Stimulated activated CD8-positive, alpha-beta memory T cell treated with anti-CD3 and anti-CD28 coated beads, Interleukin-4, amount 100 ng/mL, for 48 hours (primary cell): ENCODE measurements at places on chromosomes 5 and 9.

GRCh38 chr5:162288647-162289296 lies 221.2 kb downstream of the GABRG2 start:
- DNase-seq, result no peak

- DNase-seq, result no peak
Measured at GRCh38 chr9:130110596-130111021, 56.9 kb downstream of the GPR107 start.

GRCh38 chr9:18237776-18238175 lies 236.2 kb upstream of the ADAMTSL1 start:
- no peak for DNase-seq

GRCh38 chr9:92626484-92626883 lies 43.4 kb downstream of the IPPK start:
- no peak for DNase-seq

DNA sequence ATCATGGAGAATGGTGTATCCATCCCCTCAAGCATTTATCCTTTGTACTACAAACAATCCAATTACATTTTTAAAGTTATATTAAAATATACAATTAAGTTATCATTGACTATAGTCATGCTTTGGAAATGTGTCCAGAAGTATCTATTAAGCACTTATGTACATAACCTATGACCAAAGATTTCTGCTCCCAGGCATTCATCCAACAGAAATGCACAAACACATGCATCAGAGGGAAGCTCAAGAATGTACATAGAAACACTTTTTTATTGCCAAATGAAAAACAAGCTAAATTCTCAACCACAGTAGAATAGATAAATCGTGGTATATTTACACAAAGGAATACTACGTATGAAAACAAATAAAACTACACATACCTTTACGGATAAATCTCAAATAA lies 700.5 kb upstream of the ZNF608 start:
- no peak for DNase-seq

GRCh38 chr5:37738057-37738691 lies 101.7 kb downstream of the GDNF start:
- no peak for DNase-seq

DNA sequence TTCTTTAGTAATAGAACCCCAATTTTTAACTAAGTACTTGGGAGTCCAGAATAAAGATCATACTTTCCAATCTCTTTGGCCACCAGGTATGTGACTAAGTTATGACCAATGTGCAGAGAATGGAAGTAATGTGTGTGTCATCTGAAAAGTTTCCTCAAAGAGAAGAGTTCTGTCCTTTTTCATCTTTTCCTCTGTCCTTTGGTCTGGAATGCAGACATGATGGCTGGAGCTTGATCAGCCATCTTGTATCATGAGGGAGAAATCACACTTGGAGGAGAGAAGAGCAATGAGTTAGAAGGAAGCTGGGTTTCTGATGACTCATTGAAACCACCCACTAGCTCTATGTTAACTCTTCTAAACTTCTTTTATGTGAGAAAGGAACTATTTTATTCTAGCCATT lies 5.5 kb upstream of the CPEB4 start:
- DNase-seq, result no peak

GRCh38 chr5:80468131-80468530 lies 19.8 kb upstream of the FAM151B start:
- no peak for DNase-seq

- no peak for DNase-seq
Measured at GRCh38 chr5:13659391-13659790, 285.1 kb downstream of the DNAH5 start.

- DNase-seq, result no peak
Measured at GRCh38 chr5:100576217-100576751, 41.1 kb downstream of the FAM174A start.

DNA sequence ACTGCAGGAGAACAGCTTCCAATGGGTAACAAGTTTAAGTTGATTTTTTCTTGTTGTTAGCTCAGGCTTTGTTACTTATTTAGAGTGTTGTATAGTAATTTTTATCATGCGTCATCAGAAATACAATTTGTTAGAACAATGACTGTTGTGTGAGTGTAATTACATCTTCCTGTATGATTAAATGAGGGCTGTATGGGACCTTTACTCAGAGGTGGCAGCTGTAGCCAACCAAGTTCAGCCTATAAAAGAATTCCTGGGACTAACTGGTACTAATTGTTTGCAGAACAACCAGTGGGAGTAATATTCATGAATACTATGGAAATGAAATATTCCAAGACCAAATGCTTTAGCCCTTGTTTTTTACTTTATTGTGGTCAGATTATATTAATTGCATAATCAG lies 30.8 kb upstream of the TJP2 start:
- no peak for DNase-seq

GRCh38 chr9:135392511-135392910 lies 87.1 kb upstream of the PPP1R26 start:
- DNase-seq, result no peak

- DNase-seq, result no peak
Measured at GRCh38 chr5:81182396-81183390, 50.4 kb upstream of the CKMT2 start.

DNA sequence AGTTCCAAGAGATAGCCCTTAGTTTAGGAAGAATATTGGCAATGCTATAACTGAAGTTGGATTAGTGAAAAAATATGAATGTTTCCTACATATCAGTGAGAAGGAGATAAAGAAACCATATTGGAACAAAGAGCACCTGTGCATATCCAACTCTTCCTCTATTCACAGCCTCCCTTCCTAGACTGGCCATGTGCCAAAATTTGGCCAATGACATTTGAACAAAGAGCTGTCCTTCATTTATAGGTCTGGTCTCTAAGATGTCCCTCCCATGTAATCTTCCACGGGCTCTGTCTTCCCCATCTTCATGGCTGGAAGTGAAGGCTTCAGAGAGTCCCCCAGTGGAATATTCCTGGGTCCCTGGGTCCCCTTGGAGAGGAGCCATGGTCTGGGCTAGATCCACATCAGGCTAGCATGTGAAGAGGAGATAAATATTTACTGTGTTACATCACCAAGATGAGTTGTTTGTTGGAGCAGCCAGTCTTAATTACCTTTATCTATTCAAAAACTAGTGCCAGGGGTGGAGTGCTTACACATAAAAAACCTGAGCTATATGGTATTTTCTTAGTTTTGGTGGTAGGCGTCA lies 190.0 kb upstream of the S1PR3 start:
- no peak for DNase-seq

- DNase-seq, result no peak
Measured at GRCh38 chr9:83304686-83305085, 233.5 kb downstream of the FRMD3 start.

DNA sequence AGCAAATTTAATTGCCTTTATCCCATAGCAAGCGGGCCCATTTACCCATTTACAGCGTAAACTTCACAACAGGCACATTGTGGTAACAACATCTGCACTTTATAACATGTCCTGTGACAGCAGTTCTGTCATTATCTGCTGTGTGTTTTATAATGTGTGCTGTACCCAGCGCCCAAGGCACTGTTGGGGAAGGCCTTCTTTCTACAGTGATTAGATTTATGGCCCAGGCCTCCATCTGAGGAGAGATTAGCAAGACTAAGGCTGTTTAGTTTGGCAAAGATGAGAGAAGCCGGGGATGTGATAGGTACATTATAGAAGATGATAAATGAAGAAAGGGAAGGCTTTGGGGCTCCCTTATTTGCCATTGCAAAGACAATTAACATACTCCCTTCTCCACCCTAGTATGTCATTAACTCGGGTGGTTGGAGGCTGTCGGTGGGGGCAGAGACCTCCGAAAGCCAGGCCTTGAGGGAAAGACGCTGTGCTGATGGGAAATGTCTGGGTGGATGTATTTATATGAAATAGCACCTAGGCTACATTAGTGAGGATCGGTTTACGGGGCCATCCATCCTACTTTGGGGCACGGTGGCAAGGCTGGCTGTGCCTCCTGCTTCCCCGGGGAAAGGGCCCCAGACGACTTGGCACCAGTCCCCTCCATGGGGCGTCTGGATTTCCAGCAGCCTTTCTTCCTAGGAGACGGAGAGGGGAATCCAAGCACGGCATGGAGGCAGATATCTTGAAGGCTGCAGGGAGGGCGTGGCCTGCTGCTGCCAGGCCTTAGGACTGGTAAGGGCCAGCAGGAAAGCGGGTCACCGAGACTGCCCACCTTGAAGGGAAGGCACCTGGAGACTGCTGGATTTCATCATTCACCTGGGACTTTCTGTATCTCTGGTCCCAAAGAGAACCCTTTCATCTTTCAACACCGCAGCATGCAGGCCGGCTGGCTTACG lies 64.3 kb upstream of the PTCH1 start:
- DNase-seq, result no peak

GRCh38 chr5:45691656-45692055 lies 4.5 kb downstream of the HCN1 start:
- no peak for DNase-seq

- DNase-seq, result no peak
Measured at GRCh38 chr5:13932011-13932410, 12.5 kb downstream of the DNAH5 start.

DNA sequence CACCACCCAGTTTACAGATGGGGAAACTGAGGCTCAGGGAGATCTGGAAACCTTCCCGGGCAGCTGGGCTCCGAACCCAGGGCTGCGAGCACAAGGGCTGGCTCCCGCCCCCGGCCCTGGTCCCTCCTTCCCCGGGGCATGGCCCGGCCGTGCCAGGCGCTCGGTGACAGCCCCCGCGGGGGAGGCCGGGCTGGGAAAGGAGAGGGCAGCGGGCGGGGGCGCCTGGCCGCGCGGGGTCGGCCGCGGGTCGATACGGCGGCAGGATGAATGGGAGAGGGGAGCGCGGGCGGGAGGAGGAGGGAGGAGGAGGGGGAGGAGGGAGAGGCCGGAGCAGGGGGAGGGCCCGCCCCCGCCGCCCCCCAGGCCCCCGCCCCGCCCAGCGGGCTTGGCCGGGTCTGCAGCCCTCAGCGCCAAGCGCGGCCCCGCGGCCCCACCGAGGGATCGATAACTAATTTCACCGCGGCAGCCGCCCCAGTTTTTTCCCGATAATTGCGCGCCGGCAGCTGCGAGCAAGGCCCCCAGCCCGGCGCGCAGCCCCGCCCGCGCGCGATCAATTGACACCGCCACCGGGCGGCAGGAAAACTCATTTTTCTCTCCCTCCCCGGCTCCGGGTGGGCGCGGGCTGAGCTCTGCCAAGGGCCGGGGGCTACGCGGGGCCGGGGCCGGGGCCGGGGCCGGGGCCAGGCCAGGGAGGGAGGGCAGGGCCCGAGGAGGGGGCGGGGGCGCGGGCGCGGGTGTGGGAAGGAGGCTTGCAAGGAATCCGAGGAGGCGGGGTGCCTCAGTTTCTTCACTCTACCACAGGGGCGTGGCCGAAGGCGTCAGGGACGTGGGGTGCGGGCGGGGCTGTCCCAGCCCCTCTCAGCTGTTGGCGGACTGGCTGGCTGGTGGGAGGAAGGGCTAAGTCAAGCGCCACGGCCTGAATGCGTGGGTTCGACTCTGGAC lies 52.1 kb downstream of the C9orf50 start:
- DNase-seq, result no peak

DNA sequence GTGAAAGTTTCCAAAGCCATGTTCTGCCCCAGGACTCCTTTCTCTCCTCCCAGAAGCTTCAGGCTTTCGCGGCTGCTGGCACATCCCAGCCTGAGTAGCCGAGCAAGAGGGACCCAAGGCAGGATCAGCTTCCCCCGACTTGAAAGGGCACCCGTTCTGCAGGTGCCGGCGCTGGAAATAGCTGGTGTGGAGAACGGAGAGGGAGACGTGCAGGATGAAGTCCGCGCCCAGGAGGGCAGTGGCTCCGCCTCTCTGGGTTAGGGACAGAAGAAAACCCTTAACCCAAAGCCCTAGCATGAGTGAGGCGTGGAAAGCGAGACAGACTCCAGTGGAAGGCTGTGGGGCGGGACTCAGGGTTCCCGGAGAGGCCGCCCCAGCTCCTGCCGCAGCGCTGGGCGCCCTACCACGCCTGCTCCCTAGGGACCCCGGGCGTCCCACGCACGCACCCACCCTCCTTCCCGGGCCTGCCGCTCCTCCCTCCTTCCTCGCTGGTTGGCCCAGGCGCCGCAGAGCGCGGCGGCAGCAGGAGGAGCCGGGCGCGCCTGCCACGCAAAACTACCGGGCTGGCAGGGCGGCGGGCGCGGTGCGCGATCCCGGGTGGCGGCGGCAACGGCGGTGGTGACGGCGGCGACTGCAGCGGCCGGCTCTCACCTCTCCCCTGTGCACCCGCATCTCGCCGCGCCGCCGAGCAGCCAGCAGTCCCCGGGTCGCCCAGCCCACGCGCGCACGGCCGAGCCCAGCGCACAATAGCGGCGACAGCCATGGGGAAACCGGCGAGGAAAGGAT lies at the start of gene SLC1A1:
SLC1A1 (plus strand) TSS at position 550 of the 786 bp plus-strand sequence; CDS start at position 762, 212 bp downstream.
- DNase-seq, result peak; percentile 48

DNA sequence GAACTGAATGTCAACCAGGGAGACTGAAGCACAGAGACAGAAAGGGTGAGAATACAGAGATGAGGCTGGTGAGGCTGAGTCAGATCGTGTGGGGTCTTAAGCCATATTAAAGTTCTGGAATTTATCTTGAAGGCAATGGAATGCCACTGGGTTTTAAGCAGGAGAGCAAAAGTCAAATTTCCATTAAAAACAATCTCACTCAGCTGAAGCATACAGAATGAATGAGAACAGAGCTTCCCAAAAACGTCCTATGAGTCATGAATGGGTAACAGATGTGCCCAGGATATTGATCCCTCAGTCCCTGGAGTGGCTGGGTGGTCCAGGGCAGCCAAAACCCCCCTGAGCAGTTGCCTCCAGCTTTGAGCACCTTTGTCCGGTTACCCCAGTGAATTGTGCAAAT lies 44.9 kb downstream of the PFDN1 start:
- DNase-seq, result no peak

- no peak for DNase-seq
Measured at GRCh38 chr5:82119889-82120288, 148.1 kb downstream of the ATG10 start.

DNA sequence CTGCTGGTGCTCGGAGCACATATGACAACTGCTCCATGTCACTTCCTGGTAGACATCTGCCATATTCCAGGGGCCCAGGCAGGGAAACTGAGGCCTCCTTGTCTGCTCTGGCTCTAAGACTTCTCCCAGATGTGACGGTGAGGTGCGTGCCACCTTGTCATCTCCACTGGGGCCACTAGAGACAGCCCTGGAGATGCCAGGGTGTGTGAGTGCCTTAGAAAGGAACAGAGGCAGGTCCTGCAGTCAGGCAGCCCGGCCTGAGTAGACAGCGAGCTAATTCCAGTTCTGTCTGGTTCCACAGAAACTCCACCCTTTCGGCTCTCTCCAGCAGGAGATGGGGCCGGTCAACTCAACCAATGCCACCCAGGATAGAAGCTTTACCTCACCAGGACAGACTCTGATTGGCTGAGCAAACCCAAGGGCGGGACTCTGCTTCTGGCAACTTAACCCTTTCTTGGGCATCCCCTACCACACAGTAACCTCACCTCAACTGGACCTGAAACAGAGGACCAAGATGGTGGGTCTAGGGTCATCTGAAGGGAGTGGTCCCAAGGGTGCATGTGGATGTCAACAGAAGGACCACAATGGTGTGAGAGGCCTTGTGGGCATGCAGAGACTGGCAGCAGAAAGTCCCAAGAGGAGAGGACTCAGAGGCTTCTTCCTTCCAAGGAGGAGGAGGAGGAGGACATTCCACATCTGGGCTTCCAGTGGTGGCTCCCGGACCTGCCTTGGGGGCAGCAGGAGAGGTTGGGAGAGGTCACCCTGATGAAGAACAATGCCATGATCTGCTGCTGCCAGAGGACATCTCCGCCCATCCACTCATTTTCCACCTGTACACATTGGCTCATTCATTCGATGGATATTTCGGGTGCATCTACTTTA lies 77.7 kb downstream of the RGS3 start:
- DNase-seq, result no peak
